ENCODE measurements at places on chromosomes 1 and 21.

DNA sequence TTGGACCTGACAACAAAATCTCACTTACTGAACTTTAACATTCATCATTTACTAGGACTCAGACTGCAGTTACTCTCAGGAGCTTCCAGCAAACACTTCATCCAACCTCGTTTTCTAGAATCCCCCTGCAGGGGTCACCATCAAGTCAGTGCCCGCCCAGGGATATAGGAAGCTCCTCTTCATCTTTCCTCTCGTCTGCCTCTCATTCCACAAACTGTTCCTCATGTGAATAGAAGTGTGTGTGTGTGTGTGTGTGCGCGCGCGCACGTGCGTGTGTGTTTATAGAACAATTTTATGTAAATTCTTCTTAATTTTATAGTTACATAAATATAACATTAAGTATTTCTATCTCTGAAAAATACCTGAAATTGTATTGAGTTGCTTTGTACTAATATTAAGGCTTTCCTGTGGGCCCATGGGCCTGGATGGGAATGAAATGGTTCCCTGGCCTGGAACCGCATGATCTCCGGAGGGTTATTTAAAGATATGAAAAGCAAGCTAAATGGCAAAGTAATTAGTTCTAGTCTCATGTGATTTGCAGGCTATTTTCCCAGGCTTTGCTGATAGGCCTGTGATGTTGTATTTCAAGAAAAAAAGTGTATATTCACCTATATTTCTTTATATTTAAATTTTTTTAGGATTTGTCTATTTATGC, 21.7 kb upstream of the ABCD3 start:
- DNase-seq = no peak

- DNase-seq = no peak
These were observed 734.5 kb downstream of the PTPRU start for GRCh38 chr1:29970747-29971325.

DNA sequence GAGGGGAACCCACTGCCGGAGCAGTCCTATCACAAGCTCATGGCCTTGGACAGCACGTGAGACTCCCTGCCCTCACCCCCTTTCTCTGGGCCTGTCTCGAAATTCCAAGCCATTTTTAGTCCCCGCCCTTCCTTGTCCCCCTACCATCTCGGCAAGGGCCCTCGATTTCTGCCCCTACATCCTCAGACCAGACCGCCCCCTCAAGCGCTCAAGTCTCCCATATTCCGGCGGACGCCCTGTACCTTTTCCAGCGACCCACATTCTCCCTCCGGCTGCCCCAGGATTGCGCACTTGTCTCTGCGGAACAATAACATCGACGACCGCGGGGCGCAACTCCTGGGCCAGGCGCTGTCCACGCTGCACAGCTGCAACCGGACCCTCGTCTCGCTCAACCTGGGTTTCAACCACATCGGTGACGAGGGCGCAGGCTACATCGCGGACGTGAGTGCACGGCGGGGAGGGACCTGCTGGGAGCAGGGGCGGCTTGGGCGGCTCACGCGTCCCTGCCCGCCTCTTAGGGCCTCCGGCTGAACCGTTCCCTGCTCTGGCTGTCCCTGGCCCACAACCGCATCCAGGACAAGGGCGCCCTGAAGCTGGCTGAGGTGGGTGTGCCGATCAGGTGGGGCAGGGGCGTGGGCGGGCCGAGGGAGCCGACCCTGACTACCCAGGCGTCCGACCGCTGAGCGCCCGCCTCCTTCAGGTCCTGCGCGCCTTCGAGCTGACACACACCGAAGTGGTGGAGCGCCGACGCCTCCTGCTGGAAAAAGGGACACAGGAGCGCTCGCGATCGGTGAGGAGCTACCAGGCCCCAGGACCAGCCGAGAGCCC, 7.0 kb downstream of the LRRC71 start:
- peak; percentile 44 for DNase-seq

GRCh38 chr21:42258150-42258884, 39.4 kb downstream of the ABCG1 start:
- DNase-seq = no peak

DNA sequence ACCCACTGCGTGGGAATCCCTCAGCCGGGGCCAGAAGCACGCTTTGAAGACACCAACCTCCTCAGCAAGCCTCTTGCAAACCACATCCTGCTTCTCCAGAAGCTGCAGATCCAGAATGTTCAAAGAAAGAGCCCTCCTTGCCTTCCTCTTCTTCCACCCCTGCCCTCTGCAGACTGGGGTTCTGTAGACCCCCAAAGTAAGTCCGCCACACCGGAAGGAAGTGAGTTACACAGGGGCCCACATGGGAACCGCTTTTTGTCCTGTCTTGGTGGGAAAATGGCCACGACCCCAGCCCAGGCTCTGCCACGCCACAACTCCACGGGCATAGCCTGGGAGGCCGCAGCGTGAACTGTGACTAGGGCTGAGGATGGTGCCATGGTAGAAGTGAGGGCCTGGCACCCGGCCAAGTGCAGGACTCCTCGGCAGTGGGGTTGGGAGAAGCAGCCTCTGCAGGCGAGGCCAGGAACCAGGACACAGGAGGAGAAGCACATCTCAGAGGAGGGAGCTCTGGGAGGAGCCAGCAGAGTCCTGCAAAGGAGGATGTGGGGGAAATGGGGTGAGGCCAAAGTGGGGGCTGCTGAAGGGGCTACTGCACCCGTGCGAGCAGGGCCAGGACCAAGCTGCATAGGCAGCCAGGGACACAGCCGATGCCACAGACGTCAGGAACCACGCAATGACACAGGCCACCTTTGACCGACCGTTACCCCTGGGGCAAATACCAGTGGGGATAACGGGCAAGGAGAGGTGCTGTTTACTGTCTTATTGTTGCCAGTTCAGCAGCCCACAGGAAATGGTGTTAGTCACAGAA, 30.9 kb downstream of the PDE9A start:
- no peak for DNase-seq

DNA sequence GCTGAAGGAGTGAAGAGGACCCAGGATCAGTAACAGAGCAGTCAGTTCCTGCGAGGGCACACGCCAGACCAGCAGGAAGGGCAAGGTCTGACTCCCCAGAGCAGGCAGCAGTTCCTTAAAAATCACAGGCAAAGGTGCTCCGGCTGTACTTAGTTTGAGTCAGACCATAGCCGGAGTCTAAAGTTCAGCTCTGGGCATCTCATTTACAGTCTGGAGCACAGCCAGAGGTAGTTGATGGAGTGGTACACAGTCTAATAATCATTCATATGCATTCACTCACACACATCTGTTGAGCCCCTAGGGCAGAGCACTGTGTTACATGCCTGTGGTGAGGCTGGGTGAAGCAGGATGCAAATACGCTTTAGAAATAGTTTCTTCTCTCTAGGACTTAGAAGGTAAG, 7.3 kb upstream of the AMIGO1 start:
- DNase-seq = no peak

GRCh38 chr1:25672763-25673409, 56.3 kb downstream of the MAN1C1 start:
- no peak for DNase-seq
